Stimulated activated naive CD4-positive, alpha-beta T cell treated with Interleukin-2 at 50 U/mL for 16 hours (primary cell): ENCODE measurements at places on chromosomes 7 and 10.

DNA sequence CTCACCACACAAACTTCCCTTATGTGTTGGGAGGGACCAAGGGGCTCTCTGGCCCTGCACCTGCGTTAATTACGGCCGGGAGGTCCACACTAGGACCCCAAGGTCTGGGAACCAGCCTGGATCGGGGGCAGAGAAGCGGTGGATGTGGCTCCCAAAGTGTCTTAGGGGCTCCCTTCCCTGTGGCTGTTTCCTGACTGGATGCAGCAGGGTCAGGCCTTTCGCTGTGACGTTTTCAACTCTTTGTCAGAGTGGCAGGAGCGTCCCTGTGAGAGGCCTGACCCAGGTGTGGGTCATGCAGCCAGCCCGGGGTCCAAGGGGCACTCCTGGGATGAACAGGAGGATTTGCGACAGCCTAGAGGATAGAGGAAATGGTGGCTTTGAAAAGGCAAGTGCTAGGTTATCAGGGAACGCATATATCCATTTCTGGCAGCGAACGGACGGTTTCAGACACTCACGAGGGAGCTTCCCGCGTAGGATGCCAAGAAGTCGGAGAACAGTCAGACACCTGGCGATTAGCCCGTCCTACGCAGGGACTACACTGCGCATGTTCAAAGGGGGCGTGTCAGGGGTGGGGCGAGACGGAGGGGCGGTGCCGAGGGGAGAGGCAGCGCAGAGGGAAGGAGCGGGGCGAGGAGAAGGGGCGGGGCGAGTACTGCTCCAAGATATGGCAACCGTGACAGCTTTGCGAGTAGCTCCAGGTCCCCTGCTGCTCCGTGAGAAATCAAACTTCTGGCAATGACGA is 46.2 kb upstream of the ZNF716 start:
- DNase-seq, result no peak

GRCh38 chr10:3452173-3452626 is 279.6 kb upstream of the PITRM1 start:
- no peak for DNase-seq

GRCh38 chr10:87930934-87931835 is 67.8 kb downstream of the PTEN start:
- no peak for DNase-seq

DNA sequence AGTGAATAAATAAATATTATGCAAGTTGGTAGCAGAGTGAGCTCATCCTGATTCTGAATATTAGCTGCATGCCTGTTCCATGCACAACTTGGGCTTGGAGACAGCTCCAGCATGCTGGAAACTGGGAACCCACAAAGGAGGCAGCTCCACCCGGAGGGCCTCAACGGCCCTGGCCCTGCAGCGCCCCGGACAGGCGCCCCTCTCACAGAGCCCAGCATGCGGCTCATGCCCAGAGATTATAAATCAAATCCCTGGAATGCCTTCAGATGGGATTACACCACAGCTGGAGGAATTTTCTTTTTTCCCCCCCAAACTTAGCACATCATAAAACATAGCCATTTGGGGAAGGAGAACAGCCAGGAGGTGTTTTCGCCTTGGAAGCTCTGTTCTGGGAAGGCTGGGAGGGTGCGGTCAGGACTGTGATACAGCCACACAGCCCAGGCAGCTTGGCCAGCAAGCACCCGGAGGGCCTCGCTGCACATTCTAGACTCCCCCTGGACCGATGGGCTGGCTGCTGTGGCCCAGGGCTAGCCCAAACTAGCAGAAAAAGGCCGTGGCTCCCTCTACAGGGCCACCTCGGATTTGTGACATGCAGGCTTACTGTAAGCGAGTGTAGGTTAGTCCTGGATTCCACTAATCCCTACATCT is 102.4 kb downstream of the PTPN20 start:
- DNase-seq, result no peak

GRCh38 chr7:69992938-69993337 is 394.7 kb downstream of the AUTS2 start:
- DNase-seq, result no peak

- peak; percentile 43 for DNase-seq
Measured at GRCh38 chr10:6542999-6543430, 37.1 kb downstream of the PRKCQ start.

DNA sequence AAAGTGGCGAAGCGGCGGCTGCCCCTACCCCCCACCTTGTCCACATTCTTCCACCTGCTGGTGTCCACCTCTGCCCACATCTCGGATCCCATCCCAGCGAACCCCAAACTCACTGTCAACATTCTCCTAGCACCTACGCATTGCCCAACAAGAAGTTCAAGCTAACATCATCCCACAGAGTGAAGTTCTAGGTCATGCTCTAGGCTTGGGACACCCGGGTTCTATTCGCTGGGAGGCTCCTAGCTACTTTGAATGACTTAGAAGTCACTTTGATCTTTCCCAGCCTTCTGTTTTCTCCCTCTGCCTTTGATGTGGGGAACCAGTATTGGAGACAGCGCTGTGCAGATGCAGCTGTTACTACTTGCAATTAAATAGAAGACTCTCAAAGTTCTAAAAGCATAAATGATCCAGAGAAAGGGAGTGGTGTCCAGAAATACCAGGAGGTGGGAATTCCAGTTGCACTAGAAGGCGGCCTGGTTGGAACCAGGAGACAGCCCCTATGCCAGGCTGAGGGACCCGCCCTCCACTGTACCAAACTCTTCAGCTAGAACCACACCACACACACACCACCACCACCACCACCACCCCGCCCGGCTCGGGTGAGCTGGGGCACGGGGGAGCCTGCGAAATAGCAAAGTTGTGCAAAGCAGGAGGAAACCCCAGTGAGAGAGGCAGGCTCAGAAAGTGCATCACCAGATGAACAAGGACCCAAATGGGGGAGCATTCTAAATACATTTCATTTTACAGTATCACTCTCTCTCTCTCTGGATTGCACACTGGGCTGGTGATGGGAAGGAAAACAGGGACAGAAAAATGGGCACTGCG is 5.5 kb upstream of the VGF start:
- peak; percentile 7 for DNase-seq
